ENCODE measurements at places on chromosomes 3 and 15. TPM values are rescaled to one million over a fixed set of nuclear protein-coding genes. Genes with fewer than 3 reads are reported as not detected.

The EPHA3 gene
- 0.04 TPM for total RNA-seq

The PCLAF gene
- 64.4 TPM for total RNA-seq

GRCh38 chr15:41881550-41881919 lies 12.3 kb downstream of the SPTBN5 start:
- DNase-seq, result no peak

GRCh38 chr3:32000877-32001276 lies 19.3 kb downstream of the ZNF860 start:
- DNase-seq, result no peak

DNA sequence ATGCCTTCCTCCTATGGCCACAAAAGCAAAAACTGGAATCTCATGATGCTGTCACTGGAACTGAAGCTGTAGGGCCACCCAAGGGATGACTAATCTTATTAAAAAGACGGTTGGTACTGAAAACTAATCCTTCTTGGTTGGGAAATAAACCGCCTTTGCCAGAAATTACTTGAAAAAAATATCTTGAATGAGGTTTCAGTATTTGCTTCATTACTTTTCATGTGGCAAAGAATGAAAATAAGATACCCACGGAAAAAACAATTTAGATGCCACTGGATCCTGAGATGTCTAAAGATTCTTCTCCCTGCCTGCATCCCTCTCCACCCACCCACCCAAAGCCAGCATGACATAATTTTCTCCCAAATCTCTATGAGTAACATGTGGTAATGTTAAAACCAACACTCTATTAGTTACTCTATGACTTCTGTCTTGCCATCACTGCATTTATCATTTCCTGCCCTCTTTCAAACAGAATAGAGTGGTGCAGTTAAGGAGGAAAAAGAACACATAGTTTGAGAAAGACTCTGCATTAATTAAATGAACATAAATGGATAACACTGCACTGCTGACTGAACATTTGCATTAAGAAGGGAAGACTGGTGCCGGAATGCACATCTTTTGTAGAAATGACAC lies 111.8 kb upstream of the DPH6 start:
- DNase-seq, result no peak

DNA sequence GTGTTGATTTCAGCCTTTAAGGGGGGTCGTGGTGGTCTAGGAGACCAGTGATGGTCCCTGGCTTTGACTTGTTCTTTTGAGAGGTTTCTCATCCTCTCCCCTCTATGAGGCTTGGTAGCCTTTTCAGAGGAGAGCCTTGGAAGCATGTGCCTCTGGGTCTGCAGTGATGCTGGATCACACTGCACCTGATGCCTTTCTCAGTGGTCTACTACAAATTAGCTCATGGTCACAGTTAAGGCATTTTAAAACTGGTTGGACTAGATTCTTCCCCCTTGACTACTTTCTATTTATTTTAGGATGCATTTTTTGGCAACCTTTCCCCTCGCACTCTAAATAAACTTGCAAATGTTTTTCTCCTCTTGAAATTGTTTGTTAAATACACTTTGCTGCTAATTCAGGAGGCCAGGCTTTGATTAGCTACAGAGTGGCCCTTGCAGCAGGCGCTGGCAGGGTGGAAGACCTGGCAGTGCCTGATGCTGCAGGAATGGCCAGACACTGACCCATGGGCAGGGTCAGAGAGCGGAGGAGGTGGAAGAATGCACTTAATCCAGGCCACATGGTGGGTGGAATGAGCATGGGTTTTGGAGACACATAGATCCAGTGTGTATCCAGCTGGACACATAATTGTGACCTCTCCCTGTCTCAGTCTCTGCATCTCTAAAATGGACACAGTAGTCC lies 318.8 kb upstream of the CTDSPL start:
- no peak for DNase-seq

DNA sequence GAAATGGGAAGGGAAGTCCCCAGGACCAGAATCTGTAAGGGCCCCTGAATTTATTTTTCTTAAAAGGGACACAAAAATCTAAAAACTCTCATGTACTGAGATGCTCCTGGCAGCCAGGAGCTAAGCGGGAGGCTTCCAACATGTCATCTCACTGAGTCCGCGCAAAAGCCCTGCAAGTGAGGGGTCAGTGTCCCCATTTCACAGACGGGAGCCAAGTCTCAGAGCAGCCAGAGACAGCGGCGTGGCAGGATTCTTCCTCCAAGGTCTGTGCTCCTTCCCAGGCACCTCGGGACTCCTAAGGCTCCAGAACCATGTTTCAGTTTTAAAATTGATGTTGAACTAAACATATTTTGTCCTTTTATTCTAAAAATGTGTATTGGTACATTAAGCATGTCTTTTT lies 114.8 kb downstream of the ADCY5 start:
- DNase-seq, result no peak

DNA sequence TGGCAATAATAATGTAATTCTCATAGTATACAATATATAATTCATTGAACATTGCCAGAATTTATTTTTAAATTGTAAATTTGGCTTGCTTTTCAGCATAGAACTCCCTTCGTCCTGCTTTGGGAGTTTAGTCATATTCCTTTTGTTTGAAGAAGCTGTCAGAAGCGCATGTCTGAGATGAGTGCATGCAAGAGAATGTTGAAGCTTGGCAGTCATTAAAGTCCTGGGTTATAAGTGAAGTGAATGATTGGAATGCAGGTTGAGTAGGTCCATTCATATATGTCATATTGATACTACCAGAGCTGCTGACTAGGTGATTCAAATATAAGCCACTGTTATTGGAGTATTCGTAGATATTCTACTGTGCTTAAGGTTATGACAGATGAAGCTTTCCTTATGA lies 243.6 kb upstream of the MDFIC2 start:
- DNase-seq, result peak; percentile 12

- peak; percentile 10 for DNase-seq
Observed at GRCh38 chr3:132006605-132007204, 28.1 kb downstream of the CPNE4 start.

Measured in foreskin keratinocyte (primary cell).